ENCODE measurements at places on chromosomes 4 and X.

GRCh38 chrX:110123331-110123782, 120.4 kb downstream of the TMEM164 start:
- DNase-seq, result no peak

- no peak for DNase-seq
Observed at GRCh38 chrX:129493643-129494042, 29.6 kb downstream of the SMARCA1 start.

GRCh38 chrX:109954333-109954732, 48.6 kb upstream of the TMEM164 start:
- no peak for DNase-seq

DNA sequence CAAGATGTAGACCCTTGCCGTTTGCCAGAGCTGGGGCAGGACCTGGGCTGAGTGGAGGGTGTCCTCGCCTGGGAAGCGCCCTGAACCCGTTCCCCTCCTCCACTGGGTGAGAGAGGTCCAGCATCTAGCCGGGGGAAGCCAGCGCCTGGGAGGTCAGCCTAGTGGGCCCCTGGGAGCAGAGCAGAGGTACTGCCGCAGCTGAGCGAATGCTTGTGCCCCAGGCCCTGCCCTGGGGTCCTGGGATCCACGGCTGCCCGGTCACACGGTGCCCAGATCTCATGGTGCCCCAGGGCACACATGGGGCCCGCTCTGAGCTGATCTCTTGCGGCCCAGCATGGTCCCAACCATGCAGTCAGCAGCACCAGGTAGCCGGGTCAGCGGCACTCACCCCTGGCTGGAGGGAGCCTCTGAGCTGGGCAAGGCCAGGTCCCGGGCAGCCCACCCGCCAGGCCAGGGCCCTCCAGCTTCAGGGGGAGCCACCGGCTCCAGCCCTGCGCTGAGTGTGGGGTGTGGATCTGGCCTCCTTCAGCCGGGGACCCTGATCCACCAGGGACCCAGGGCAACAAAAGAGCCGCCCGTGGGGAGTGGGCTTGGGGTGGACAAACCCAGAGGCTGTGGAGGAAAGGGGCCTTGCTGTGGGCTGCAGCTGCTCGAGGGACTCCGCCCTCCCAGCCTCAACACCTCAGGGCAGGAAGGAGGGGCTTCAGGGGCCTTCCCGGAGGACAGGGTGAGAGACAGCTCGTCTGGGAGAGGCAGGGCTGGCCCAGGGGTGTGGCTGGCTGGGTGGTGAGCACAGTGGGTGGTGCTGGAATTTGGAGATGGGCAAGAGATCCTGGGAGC, 4.1 kb upstream of the CPLX1 start:
- DNase-seq, result no peak

DNA sequence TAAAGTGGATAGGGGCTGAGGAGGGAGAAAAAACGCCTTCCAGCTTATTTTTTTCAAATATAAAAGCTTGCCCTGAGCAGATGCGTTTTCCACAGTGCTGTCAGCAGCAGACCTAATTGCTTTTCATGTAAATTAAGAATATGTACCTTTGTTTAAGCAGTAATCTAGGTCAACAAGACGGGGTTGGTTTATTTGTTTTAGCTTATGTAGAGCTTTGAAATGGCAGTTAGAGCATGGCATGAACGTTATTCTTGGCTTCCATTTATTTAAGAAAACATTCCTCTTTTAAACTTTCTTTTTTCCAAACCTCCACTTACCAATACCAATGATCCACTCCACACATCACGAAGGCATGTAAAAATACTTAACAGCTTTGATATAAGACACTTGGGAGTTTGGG, 220.3 kb upstream of the TENM3 start:
- DNase-seq, result no peak

- no peak for DNase-seq
Observed at GRCh38 chr4:139207247-139207646, 30.2 kb upstream of the ELF2 start.

DNA sequence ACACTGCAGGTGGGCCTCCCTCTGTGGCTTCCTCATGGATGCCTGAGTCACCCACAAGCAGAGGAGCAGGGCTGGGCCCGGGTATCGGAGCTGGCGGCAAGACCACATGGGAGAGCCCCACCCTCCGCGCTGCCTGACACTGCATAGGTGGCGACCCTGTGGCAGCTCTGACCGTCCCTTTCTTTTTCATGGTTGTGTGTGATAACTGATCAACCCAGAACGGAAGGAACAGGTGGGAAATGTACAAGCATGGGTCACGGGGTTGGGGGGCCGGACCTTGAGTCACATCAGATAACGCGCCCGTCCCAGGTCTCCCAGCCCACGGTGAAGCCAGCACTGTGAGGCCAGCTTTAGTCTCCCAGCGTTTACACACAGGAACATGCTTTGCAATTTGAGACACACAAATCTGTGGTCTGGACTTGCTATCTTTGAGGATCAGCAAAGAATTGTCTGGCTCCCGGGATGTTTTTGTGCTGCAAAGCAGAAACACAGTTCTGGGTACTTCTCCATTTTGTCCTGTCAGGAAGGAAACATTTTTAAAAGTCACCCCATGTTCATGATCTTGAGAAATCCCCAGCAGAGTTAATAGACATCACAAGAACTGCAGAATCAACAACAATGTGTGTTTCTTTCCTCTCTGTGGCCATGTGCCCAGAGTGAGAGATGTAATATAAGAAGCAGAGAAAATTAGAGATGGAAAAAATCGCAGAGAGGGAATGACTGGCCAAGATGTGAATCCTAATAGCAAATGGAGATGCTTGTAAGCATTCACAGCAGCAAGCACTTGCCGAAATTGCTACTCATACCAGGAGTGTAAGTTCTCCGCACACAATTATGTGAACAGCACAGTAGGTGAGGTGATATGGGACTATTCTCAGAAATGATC, 70.1 kb upstream of the CBR4 start:
- no peak for DNase-seq

- no peak for DNase-seq
Observed at GRCh38 chrX:133970076-133970475, 15.3 kb downstream of the GPC3 start.

DNA sequence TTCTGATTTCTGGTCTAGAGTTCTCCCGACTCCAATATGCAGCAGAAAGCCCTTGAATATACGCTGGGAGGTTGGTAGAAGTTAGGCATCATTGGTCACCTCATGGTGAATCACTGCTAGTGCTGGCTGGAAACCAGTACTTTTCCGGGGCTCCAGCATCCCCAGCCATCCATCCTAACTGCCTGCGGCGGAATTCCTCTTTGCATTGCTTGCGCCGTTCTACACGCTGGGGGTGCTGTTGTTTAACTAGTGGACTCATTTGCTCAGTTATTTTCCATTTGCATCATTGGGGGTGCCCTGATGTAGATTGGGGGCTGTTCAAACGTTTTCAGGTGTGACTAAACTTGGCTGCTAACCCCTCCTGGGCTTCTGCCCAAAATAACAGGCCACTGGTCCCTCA, 23.3 kb upstream of the GPR50 start:
- DNase-seq, result no peak

GRCh38 chrX:6810776-6811175, 275.9 kb upstream of the VCX3A start:
- no peak for DNase-seq

DNA sequence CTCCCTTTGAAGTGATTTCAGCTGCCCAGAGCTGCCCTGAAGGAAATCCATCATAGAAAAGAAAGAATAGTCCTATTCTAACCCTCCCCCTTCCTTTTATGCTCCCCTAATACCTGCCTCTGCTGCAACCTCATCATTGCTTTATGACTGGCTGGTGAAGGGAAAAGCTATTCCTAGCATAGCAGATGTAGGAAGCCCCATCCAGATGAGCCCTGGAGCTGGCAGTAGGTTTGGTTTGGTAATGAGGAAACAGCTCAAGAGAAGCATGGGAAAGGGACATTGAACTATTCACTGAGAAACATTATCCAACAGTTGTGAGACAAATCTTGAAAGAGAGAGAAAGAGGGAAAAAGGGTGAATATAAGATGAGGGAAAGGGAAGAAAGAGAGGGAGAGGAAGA, 29.2 kb downstream of the ARSJ start:
- DNase-seq, result no peak

- no peak for DNase-seq
Observed at GRCh38 chr4:111556141-111556781, 589.0 kb upstream of the FAM241A start.

GRCh38 chrX:13476384-13476783, 93.0 kb upstream of the EGFL6 start:
- DNase-seq, result no peak

DNA sequence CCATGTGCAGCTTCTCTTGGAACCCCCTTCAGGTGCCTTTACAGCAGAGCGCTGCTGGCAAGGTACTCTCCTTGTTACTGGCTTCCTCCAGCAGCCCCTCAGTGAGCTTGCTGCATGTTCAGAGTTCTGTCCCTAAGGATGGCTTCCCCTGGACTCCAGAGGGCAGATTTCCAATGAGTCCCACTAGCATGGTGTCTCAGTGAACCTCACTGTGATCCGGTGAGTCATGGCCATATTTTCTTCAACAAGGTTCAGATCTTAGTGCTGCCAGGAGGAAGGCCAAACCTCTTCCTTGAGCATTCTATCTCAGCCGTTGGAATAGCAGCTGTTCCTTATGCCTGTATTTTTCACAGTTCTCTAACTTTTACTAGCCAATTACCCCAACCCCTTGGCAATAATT, 98.8 kb downstream of the CASK start:
- DNase-seq, result no peak

GRCh38 chr4:113122066-113122465, 72.6 kb downstream of the ANK2 start:
- DNase-seq, result no peak

- DNase-seq, result no peak
Observed at GRCh38 chrX:11472381-11472780, 179.2 kb downstream of the AMELX start.

DNA sequence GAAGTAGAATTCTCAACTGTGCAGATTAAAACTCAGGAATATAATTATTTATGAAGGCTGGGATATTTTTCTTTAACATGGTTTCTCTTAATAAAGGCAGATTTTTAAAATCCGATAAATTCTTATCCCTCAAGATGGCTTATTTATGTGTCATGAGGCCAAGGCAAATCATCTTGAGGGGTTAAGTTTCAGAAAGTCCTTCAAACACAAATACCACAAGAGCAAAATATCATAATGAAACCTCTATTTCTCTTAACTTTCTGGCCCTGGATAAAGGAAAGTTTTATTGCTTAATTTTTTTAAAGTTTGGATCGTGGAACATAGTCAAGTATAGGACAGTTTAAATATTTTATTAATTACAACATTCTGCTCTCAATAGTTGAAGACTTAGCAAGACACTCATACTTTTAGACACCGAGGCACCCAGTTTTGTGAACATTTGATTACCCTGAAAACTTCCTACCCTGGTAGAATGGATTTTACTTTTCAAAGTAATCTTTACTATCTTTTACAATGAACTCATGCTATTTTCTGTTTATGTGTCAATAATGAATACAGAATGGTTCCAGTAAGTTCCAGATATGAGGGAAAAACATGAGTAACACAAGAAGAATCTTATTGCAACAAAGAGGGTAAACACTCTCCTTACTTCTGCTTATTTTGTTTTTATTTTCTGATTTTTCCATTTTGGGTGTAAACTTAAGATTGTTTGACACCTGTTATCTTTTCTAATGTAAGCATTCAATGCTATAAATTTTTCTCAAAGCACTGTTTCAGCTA, 200.7 kb upstream of the IL15 start:
- DNase-seq, result no peak

DNA sequence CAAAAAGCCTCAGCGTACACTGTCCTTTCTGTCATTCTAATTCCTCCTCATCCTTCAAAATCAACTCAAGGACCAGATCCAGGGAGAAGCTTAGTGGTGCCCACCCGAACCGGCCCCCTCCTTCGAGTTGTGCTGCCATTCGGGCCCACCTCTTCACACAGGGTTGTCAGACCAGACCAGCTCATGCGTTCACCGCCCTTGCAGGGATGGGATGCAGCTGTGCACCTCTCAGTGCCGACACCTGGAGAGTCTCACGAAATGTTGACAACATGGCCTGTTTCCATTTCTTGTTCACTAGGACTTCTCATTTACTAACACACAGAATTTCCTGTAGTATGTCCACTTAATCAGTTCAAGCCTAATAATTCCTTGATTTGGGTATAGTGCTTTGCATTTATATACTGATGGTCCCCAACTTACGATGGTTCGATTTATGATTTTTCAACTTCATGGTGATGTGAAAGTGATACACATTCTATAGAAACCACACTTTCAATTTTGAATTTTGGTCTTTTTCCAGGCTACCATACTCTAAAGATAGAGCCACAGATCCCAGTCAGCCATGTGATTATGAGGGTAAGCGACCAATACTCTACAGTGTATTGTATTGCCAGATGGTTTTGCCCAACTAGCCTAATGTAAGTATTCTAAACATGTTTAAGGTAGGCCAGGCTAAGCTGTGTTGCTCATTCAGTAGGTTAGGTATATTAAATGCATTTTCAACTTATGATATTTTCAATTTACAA, 23.3 kb downstream of the PKD2 start:
- DNase-seq, result no peak

- peak; percentile 41 for DNase-seq
Observed at GRCh38 chr4:40227284-40227683, 30.5 kb downstream of the RHOH start.

DNA sequence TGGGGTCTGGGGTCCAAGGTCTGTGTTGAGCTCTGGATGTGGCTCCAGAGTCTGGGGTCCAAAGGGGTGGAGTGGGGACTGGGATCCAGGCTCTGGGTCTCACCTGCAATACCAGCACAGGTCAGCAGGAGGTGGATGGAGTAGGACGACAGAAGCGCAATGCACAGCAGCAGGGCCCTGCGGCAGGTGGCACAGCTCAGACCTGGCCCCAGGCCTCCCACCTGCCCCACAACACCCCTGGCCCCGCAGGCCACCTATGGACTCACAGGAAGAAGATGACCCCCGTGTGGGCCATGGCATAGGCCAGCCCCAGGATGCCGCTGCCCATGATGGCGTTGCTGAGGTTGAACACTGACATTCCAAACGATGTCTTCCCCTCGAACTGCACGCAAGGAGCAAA, 3.4 kb downstream of the SLC38A5 start:
- no peak for DNase-seq

DNA sequence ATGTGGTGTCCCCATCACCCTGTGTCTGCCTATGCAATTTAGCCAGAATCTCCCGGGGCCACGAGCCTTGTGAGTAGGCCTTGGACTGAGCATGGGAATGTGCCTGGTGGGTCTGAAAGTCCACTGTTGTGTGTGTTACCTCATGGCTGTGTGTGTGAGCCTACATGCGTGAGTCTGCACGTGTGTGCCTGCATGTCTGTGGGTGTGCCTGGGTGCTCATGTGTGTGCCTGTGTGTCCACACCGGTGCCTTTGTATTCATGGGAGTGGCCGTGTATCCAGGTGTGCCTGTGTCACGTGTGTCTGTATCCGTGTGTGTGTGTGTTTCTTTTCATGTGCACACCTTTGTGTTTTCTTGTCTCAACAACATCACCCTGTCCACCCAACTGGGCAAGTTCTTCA, 14.2 kb downstream of the ATP5ME start:
- no peak for DNase-seq

DNA sequence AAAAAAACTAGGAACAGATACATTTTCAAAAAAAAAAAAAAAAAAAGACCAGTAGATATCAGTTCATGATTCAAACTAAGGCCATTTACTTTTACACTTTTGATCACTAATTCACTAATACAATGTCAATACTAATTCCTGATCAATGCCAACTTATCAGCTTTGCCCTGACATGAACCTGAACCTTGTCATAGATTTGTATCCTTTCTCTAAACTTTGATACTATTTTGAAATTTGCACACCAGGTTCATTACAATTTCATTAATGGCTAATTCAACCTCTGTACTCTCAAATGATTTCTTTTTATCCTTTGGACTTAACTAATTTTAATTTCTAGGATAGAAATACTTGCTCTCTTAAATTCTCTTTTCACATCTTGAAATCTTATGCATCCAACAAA, 37.7 kb downstream of the UGT2B7 start:
- no peak for DNase-seq
